Activated CD8-positive, alpha-beta memory T cell treated with anti-CD3 and anti-CD28 coated beads for 1 hour (primary cell): ENCODE measurements at places on chromosomes 1 and 21.

DNA sequence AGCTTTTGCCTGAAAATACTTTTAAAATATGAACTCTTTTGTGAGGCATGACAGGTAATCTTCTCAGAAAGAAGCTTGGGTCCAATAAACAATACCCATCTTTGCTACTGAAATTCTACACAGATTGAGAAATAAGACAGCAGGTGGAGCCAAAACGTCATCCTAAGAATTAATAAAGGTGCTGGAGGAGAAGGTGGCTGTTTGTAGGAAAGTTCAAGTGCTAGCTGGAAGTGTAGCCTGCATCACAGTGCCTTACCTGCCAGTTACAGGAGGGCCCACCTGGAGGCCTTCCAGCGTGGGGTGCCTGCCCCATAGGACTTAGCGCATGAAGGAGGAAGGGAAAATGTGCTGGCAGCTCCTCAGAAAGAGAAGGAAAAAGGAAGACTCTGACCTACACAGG, 93.7 kb downstream of the TTC3 start:
- DNase-seq: no peak

- DNase-seq: no peak
Measured at GRCh38 chr21:31500982-31501381, 156.9 kb upstream of the TIAM1 start.

- DNase-seq: no peak
Measured at GRCh38 chr1:172776071-172776470, 117.2 kb downstream of the FASLG start.

DNA sequence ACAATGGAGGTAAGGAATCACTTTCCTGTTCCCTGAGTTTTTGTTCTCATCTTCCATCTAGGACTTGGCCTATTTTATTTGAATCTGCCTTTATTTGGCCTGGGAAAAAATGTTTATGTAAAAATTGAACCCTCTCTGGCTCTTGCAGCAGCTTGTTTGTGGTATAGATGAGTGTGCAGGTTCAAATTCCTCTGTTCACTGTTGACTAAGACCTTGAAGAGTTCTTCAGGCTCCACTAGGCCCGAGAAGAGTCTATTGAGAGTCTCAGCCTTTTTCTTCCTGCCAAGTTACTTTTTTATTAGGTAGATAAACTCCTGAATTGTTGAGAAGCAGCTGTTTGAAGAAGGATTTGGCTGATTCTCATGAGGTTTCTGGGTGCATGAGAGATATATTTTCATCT, 248.8 kb upstream of the ADGRL2 start:
- DNase-seq: no peak

DNA sequence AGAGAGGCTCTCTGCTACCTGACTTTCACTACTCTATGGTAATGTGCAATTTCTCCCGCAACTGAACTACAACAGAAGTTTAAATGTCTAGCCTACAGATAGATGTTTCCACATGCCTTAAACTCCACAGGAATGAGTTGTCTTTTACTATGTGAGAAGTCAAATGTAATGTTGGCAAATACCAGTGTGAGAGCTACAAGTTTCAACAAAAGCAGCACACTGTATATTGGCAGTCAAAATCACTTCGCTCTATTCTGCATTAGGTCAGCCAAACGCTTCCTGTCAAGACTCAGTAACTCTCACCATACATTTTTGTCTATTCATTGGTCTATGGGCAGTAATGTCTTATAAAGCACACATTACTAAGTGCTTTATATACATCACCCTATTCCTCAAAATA, 41.9 kb downstream of the LUZP1 start:
- no peak for DNase-seq

DNA sequence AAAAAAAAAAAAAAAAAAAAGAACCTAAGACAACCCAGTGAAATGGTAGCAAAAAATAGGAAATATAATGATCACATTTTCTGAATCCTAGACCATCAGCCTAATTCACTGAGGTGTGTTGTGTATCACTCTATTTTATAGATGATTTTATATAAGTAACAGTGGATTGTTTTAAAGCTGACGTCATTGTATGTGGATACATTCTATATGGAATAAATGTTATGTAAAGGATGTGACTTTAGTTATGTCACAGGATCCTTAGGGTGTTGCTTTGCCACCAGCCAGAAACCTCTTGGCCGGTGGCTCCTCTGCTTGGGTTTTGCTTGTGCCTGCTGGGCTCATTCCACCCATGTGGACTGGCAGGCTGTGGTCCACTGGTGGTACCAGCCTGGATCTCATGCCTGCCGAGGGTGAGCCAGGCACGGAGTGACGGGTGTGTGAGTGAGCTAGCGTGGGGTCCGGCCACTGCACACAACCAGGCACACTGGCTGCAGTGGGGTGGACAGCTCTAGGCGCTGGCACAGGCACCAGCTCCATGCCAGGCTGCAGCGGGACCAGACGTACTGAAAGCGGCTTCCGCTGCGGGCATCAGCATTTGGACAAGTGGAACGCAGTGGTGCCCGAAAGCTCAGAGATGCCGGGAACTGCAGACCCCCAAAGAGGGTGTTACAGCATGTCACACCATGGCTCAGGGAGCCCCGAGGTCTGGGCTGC, 44.5 kb downstream of the ZBTB8OS start:
- no peak for DNase-seq

DNA sequence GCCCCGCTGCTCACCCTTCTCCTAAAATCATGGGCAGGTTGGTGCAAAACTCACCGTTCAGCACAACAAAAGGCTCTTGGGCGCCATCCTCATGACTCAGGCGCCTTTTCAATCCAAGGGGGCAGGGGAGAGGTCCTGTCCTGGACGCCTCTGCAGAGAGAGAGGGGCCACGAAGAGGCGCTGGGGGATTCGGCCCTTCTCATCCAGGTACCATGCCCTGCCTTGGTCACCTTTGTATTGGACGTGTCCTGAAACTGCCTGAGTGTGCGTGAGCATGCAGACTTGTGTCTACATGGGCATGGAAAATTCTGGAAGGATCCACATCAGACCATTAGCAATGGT, 53.5 kb downstream of the SLC37A1 start:
- no peak for DNase-seq

GRCh38 chr1:63906047-63906704, 132.4 kb downstream of the ROR1 start:
- no peak for DNase-seq

DNA sequence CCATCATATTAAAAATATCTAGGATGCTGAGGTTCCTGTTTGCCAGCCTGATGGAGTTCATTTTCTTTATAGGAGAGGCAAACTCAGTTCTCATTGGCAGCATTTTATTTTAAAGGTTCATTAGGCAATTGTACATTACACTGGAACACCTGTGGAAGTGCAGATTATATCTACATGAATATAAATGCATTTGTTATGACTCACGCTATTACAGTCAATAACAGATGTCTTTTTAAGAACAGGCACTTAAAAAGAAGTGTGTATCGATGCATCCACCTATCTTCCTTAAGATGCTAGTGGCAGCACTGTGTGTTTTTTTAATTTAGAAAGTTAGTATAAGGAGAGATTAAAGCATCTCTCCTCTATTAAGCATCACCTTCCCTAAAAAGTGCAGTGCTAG, 276.5 kb downstream of the PRDM2 start:
- no peak for DNase-seq

GRCh38 chr1:228184152-228184551, 18.5 kb downstream of the IBA57 start:
- DNase-seq: no peak

DNA sequence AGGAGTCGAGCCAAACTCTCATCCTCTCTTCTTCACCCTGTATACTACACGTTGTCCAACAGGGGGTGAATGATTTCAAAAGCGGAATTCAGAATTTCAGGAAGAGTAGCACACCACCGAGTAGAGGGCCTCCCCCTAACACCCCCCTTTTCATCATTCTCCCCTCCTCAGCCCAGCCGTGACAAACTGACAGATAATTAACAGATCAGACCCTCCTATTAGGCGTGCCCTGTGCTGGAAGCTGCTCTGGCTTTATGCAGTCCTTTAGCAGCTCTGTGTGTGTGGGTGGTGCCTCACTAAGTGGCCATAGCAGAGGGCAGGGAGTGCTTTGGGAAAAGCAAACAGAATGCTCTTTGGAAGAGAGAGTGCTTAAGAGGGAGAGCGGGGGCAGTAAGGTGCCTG, 44.3 kb downstream of the PEX14 start:
- DNase-seq: no peak

DNA sequence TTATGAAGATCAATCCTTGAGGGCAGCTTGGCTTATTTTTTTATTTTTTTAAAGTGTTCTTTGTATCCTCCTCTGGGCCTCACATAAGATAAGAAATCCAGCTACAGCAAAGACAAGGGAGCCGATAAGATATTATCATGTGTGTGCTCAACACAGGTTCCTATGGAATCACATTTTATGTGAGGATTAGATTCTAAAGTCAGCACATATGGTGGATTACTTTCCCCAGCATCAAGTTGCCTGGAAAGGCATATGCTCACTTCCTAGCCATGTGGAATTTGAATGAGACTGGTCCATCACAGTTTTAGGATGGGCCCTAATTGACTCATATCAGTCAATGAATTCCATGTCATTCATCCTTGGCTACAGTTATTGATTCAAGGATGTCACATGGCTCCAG, 456.9 kb upstream of the LRRC7 start:
- DNase-seq: no peak

GRCh38 chr1:24898909-24899439, 31.1 kb downstream of the RUNX3 start:
- no peak for DNase-seq

DNA sequence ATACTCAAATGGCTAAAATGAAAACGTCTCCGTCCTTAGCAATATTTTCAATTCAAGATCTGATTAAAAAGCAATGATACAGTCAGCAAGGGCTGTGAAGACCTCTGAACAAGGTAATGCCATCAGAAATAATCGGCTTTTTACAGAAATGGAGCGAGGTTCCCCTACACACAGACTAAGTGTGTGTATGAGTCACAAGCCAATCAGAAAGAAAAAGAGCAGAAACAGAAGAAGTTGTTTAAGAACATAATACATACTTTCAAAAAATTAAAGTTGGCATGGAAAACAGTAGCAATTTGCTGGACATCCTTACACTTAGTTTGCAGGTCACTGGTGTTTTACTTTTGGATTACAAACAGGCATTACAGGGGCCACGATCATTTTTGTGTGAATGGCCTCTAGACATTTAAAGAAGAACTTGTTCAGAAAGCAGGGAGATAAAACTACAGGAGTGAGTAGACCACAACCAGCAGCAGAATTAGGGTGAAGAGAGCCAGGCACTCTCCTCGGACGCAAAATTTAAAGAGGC, 350.0 kb upstream of the RUNX1 start:
- no peak for DNase-seq

DNA sequence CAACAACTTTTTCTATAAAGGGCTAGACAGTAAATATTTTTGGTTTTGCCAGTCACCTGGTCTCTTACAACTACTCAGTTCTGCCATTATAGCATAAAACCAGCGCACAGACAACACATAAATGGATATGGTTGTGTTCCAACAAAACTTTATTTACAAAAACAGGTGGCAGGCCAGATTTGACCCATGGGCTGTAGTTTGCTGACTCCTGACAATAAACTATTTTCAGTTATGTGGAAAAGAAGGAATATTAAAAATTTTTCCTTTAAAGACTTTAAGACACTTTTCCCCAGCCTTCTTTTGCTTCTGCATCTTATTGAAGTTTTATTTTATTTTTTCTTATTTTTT, 16.0 kb downstream of the EIF2D start:
- DNase-seq: no peak

GRCh38 chr1:43238991-43239469, 30.8 kb upstream of the TMEM125 start:
- no peak for DNase-seq

DNA sequence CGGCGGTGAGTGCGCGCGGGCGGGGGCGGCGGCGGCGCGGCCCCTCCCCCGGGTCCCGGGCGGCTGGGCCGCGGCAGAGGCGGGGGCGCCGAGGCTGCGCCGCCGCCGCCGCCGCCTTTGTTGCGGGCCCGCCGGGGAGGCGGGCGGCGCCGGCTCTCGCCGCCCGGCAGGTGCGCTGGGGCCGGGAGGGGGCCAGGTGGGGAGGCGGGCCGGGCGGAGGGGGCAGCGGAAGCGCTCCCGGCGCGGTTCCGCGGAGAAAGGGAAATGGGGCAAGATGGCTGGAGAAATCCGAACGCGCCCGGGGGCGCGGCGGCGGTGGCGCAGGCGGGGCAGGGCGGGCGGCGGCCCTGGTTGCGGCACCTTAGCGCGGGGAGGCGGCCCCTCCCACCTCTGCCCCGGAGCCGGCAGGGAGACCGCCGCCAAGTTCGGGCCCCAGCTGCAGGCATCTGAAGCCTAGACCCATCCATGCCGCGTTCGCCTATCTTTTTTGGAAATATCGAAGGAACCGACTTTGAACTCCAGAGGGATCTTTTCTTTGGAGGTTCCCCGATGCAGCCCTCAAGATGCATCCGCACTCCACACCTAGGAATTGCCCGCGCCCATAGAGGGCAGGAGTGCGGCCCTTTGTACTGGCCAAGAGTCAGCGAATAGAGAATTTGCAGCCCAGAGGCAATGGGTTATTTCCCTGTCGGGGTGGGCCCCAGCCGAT, 479 bp downstream of the POGK start:
- DNase-seq: peak; percentile 4

DNA sequence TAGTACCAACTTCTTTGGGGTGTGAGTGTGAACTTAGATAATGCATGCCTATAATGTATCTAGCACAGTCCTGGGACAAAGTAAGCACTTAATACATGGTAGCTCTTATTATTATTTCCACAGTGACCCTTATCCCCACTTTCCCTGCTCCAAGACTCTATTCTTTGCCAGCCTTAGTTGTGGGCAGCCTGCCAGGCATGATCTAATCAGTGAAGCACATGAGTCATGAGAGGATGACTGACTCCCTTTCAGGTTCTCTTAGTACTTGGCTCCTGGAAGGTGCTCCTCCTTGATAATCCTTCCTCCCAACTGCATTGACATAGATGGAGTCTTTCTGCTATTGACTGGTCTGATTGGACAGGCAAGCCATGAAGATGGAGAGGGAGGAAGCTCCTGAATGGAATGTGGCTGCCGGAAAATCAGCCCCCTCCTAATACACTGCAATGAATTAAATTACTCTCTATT, 17.4 kb upstream of the GNG12 start:
- DNase-seq: no peak

DNA sequence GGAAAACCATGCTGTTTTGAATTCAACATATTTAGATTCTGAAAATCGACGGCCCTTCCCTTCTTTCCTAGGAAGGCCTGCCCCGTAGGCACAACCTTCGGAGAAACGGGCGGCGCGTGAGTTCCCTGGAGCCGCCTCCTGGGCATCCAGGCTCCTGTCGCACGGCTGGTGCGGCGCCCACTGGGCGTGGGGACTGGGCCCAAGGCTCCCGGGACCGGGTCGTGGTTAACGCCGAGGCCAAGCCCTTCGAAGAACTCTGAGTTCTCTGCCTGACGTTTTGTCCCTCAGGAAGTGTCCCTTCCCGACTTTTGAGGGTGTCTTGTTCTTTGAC, 19.2 kb upstream of the TBX15 start:
- DNase-seq: no peak

DNA sequence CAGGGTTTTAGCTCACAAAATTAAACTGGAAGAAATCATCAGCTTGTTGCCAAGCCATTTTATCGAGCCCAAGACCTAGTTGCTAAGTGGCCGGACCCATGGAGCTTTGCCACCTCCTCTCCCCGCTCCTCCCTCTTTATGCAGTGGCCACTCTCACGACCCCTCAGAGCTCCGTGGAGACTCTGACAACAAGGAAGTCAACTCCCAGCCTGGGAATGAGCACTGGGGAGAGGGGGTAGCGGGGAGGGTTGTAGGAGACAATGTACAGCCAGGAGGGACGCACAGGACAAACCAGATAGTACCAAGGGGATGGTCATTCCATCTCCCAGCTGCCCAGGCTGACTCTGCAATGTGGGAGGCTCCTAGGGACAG, 250.9 kb downstream of the SIPA1L2 start:
- DNase-seq: no peak

GRCh38 chr1:54277451-54278341, 77.7 kb downstream of the MRPL37 start:
- no peak for DNase-seq

- DNase-seq: no peak
Measured at GRCh38 chr1:180841415-180841814, 71.3 kb upstream of the KIAA1614 start.
